ENCODE measurements at places on chromosomes 1 and 21.
A peak's percentile ranks its signal among the peaks of the same experiment; 100 is the strongest.

- no peak overlapping the region for H3K4me3 ChIP-seq
- H3K27ac ChIP-seq, result no peak overlapping the region
- H3K36me3 ChIP-seq, result no peaks in the 10 kb centered on the region
- H3K4me1 ChIP-seq, result no peaks in the 10 kb centered on the region
- H3K27me3 ChIP-seq, result no peaks in the 10 kb centered on the region
These were observed 91.2 kb upstream of the KAZN start for GRCh38 chr1:14507262-14507661.

DNA sequence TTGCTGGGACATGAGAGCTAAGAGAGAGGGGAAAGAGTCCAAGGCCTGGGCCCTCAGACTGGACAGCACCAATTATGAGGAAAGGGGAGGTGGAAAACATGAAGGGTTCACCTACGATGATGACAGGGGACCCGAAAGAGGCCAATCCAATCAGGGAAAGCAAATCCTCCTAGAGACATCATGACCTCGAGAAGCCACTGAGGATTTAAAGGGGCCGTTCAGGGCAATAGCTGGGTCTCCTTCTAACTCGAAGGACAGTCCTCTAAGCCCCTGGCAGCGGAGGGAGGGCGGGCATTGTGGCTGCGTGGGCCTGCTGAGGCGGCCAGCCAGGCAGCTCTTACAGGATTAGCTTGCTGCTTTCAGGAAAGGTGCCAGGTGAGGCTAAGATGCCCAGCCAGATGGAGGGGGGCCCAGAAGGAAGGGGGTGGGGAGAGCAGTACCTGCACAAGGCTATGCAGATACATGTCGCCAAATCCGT lies 7.4 kb downstream of the MEF2D start:
- H3K4me1 ChIP-seq, result peaks cover 99% of the 10 kb centered on the region
- peak overlapping the region; percentile 61 for H3K27ac ChIP-seq
- peaks cover 32% of the 10 kb centered on the region for H3K36me3 ChIP-seq
- H3K27me3 ChIP-seq, result no peaks in the 10 kb centered on the region
- no peak for DNase-seq

- no peaks in the 10 kb centered on the region for H3K4me1 ChIP-seq
- H3K27ac ChIP-seq, result no peak overlapping the region
- H3K27me3 ChIP-seq, result no peaks in the 10 kb centered on the region
- no peak for DNase-seq
- no peak overlapping the region for H3K4me3 ChIP-seq
- no peaks in the 10 kb centered on the region for H3K36me3 ChIP-seq
These were observed 45.2 kb downstream of the CAMSAP2 start for GRCh38 chr1:200783926-200784325.

- no peaks in the 10 kb centered on the region for H3K4me1 ChIP-seq
- no peaks in the 10 kb centered on the region for H3K27me3 ChIP-seq
- no peak overlapping the region for H3K4me3 ChIP-seq
- no peak overlapping the region for H3K27ac ChIP-seq
- no peak for DNase-seq
These were observed 77.4 kb downstream of the APP start for GRCh38 chr21:26093122-26093521.

DNA sequence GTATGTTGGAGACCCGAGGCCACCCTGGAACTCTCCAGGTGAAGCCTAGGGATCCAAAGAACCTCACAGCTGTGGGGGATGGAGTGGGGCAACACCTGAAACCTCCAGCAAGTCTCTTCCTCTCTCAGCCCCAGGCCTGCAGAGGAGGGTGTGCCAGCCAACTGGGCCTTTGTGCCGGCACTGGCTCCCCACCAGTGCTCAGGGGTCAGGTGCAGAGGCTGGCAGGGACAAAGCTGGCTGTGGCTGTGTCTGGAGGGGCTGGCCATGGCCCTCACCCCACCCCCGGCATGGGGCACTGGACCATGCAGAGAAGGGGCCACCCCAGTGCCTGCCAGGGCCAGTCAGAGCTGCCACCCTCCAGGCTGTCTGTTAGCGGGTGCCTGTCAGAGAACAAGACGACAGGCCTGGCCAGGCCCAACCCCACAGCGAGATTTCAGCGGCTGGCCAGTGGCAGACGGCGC lies 3.9 kb downstream of the COL18A1 start:
- DNase-seq, result no peak
- H3K27ac ChIP-seq, result no peak overlapping the region
- H3K4me1 ChIP-seq, result peaks cover 4% of the 10 kb centered on the region
- H3K4me3 ChIP-seq, result no peak overlapping the region

- H3K27me3 ChIP-seq, result peaks cover 38% of the 10 kb centered on the region
- no peak overlapping the region for H3K27ac ChIP-seq
- peaks cover 7% of the 10 kb centered on the region for H3K4me1 ChIP-seq
- no peaks in the 10 kb centered on the region for H3K36me3 ChIP-seq
These were observed 5.9 kb downstream of the PKLR start for GRCh38 chr1:155295183-155295941.

DNA sequence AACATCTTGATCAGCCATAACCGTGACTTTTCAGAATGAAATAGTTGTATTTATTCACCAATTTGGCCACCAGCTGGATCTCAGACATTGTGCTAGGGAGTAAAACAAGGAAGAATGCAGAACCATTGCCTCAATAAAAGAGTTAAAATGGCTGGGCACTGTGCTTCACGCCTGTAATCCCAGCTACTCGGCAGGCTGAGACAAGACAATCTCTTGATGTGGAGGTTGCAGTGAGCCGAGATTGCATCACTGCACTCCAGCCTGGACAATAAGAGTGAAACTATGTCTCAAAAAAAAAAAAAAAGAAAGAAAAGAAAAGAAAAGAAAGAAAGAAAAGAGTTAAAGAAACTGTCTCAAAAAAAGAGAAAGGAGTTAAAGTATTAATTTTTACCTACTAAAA lies 199.5 kb downstream of the TPR start:
- H3K36me3 ChIP-seq, result no peaks in the 10 kb centered on the region
- H3K27ac ChIP-seq, result no peak overlapping the region
- H3K4me1 ChIP-seq, result no peaks in the 10 kb centered on the region
- peaks cover 8% of the 10 kb centered on the region for H3K27me3 ChIP-seq
- H3K4me3 ChIP-seq, result no peak overlapping the region

GRCh38 chr1:9345922-9346321 lies 53.2 kb downstream of the SPSB1 start:
- H3K4me1 ChIP-seq, result no peaks in the 10 kb centered on the region
- H3K36me3 ChIP-seq, result no peaks in the 10 kb centered on the region

- H3K4me1 ChIP-seq, result no peaks in the 10 kb centered on the region
- no peaks in the 10 kb centered on the region for H3K27me3 ChIP-seq
- H3K27ac ChIP-seq, result no peak overlapping the region
- no peak overlapping the region for H3K4me3 ChIP-seq
These were observed 82.9 kb downstream of the TMEM53 start for GRCh38 chr1:44591381-44591780.

DNA sequence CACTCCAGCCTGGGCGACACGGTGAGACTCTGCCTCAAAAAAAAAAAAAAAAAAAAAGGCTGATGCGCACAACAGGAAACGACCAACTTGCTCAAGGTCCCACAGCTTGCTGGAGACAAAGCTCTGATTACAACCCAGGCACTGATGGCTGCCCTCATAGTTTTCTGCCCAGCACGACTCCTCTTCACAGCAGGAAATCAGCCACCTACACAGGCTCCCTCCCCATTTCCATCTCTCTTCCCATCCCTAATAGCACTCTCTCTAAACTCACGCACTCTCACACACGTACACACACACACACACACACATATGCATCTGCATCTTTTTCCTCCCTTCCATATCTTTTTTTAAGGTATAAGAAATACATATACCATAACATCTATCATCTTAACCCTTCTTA lies 153.5 kb upstream of the SOD1 start:
- H3K4me3 ChIP-seq, result no peak overlapping the region
- no peaks in the 10 kb centered on the region for H3K27me3 ChIP-seq
- peak; percentile 38 for DNase-seq
- peak overlapping the region; percentile 44 for H3K27ac ChIP-seq

GRCh38 chr21:36203603-36203889 lies 46.9 kb downstream of the DOP1B start:
- H3K27me3 ChIP-seq, result no peaks in the 10 kb centered on the region
- H3K4me1 ChIP-seq, result peaks cover 29% of the 10 kb centered on the region
- H3K4me3 ChIP-seq, result no peak overlapping the region

DNA sequence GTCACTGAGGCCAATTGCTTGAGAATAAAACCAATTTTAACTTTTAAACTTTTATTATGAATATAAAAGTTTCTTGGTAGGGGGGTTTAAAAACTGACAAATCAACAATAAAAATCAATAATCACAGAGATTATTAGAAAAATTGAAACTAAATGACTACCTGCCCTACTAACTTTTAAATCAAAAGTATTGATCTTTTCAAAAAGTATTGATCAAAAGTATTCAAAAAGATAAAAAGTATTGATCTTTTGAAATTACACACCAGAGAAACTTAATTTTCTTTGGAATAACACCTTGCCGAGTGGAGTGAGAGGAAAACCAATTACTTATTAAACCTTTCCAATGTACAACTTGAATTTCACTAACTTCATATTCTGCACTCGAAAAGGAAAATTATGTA lies 2.2 kb downstream of the SLC30A1 start:
- H3K27ac ChIP-seq, result no peak overlapping the region
- peak overlapping the region; percentile 97 for H3K4me3 ChIP-seq
- no peak for DNase-seq
- peaks cover 44% of the 10 kb centered on the region for H3K36me3 ChIP-seq
